ENCODE measurements at places on chromosomes 13 and 19.

- peak; percentile 37 for DNase-seq
These were observed at the start of gene MRI1 for GRCh38 chr19:13764101-13764807. Gene MRI1 (plus strand): TSS chr19:13764522. CDS start chr19:13764589, 67 bp downstream.

DNA sequence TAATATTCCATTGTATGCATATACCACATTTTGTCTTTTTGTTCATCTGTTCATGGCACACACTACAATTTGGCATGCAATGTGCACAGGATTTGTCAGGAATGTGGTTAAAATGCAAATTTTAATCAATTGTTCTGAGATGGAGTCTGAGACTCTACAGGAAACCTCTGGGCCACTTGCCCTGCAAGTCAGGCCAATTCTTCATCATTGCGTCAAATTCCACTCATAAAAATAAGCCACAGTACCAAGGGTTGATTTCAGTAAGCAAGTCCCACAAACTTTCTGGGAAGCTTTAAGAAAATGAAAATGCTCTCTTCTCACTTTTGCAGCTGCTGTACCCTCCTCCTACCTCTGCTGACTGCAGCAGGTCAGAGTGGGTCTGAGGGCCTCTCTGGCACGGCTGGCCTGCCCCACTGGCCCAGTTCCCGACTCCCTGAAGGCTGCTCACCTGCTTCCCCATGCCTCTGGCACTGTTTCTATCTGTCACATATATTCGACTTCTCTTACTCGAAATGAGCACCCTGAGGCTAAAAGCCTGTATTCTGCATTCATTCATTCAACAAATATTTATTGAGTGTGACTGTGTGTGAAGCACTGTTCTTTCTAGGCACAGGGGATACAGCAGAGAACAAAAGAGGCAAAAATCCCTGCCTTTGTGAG is 83.8 kb upstream of the WASF3 start:
- no peak for DNase-seq

DNA sequence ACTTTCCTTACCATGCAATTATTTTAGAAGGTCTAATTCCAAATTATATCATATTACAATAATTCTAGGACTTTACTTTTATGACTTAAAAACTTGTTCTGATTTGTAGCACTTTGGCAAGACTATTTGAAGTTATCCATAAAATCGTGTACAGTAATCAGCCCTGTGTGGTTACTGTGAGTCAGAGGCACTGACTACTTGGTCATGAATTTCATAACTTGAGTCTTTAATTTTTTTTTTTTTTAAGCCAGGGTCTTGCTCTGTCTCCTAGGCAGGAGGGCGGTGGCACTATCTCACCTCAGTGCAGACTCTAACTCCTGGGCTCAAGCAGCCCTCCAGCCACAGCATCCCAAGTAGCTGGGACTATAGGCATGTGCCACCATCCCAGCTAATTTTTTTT is 1319.2 kb upstream of the SLC10A2 start:
- DNase-seq: no peak

DNA sequence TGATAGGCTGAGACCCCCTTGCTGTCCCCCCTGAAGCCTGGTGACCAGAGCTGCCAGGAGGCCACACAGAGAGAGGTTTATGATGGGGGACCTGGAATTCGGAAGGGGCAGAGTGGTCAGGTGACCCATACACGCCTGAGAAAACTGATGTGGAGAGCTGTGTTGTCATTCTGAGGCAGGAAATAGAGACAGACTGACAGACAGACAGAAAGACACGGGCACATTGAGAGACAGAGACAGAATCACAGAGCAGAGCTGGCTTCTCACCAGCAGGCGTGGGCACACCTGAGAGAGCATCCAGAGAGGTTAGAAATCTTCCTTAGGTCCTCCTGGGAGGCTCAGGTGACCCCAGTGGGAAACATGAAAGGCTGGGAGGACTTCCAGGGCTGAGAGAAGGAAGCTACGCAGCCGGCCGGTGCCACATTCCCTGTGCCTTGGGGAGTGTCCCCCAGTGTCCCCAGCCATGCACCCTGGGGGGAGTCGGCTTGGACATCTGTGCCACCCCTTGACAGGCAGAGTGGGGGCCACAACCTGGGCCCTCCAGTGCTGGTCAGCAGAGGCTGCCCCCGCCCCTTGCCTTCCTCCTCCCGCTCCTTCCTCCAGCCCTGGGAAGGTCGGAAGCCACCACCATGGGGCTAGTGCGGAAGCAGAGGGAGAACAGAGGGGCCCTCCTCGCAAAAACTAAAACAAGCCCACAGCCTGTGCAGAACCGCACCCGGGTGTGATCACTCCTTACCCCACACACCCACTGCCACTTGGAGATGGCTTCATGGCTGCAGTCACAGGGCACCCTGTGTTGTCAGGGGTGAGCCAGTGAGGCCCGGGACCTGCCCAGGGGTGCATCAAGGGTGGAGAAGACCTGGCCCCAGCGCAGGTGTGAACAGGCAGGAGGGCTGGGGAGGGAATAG is 2.2 kb downstream of the FFAR1 start:
- DNase-seq: no peak

DNA sequence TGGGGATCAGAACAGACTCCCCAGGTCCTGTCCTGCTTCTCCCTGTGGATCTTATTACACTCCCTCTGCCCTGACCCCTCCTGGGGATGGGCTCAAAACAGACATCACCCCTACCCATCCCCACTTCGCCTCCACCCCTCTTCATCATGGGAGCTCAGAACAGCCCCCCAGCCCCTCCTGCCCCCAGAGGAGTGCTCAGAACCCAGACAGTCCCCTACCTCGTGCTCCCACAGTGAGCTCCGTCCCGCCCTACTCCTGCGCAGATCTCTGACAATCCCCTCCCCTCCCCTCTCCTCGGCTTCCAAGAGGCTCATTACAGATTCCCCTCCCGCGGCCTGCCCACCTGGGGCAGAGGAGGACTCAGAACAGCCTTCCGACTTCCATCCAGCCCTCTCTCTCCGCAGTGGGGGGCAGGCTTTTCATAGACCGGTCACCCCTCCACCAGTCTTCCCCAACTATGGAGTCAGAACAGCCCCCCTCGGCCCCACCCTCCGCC is 6.1 kb downstream of the NXNL1 start:
- DNase-seq: no peak

- DNase-seq: no peak
These were observed 295.6 kb downstream of the TBC1D4 start for GRCh38 chr13:75186379-75186778.

- no peak for DNase-seq
These were observed 1.8 kb upstream of the OXGR1 start for GRCh38 chr13:96996107-96996506.

DNA sequence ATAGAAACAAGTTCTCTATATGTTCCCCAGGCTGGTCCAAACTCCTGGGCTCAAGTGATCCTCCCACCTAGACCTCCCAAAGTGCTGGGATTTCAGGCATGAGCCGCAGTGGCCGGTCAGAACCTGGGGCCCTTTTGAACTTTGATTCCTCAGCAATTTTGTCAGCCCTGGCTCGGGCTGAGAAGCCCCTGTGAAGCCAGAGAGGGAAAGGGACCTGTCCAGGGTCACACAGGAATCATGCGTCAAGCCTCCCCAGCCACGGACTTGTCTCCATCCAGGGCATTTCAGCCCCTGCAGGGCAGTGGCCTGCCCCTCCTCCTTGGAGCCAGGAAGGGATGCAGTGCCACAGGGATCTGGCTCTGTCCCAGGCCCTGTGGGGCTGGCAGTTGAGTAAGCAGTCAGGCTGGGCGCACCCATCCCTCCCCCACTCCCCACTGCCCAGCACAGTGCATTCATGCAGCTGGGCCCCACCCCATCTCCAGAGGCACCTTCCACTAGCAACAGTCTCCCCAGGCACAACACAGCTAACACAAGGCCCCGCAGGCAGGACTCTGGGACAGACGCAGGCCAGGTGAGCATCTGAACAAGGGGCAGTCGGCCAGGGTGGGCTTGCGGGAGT is at the start of gene CAPS:
TSS of gene CAPS (plus strand) at position 516 of the 619 bp plus-strand sequence. CDS start 153 bp downstream, outside the sequence.
- DNase-seq: no peak

DNA sequence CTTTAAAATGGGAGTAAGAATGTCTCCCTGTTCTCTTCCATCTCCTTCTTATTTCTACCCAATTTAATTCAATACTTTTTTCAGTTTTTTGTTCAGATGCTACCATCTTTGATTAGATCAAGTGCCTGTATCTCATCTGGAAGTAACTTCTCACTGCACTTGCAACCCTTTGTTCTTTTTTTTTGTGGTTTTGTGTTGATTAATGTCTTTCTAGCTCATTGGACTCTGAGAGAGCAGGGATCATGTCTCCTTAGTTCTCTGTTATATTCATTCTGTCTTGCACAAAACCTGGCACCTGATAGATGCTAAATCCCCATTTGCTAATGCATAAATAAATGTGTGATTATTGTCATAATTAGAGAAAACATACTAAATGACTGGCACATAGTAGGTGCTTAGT is 834 bp upstream of the ITGBL1 start:
- no peak for DNase-seq

GRCh38 chr19:33767898-33768413 is 28.7 kb upstream of the KCTD15 start:
- no peak for DNase-seq

- no peak for DNase-seq
These were observed 23.1 kb downstream of the ZNF536 start for GRCh38 chr19:30395283-30395682.

DNA sequence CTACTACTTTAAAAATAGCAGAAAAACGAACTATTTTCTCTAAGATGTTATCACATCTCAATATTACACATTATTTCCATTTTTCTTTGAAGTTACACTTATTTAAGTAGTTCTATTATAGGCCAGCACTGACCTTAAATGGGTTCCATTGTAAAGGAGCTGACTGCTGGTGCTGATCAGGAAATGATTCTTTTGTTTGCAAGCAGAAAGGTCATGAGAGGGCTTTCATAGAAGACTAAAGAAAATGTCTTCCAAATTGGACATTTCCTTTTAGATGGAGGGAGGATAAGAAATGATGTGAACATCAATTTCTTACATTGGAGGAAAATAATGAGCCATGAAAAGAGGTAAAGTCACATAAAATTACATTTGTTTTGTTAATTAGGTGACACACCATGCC is 96.2 kb downstream of the SUCLA2 start:
- DNase-seq: no peak

Data from activated naive CD4-positive, alpha-beta T cell (primary cell).